MG63 (cell line): ENCODE measurements at places on chromosomes 4 and X. TPM values are rescaled to one million over a fixed set of nuclear protein-coding genes. Genes with fewer than 3 reads are reported as not detected.

DNA sequence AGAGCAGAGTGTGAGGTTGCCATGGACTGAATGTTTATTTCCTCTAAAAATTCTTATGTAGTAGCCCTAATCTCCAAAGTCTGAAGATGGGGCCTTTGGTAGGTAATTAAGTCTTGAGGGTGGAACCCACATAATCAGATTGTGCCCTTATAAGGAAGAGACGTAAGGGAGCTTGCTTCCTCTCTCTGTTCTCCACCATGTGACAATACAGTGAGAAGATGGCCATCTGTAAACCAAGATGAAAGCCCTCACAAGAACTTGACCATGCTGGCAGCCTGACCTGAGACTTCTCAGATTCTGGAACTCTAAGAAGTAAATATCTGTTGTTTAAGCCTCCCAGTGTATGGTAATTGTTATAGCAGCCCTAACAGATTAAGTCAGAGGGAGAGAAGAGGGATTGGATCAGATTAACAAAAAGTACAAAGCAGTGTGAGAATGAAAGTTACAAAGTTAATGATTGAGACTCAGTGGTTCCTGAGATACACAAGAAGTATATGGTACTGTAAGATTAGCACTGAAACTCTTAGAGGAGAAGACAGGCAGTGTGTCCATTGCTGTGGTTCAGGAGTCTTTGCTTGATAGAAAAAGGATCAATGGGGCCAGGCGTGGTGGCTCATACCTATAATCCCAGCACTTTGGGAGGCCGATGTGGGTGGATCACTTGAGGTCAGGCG, 82.5 kb upstream of the GC start:
- no peak for DNase-seq

DNA sequence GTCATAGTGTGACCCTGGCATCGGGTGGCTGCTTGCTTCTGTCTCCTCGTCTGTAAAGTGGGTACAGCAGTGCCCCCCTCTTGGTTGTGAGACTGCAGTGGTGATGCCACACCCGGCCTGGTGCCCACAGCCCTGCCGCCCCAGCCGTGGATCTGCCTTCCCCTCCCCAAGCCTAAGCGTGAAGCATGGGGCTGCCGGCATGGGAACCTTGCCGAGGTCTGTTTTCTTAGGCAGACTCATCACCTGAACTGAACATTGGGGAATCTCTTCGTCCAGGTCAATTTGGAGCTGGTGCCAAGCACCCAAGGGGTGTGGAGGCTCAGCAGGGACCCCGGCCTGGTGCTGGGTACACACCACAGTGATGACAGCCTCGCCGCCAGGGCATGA, 108.4 kb downstream of the PSAPL1 start:
- DNase-seq: no peak

GRCh38 chrX:52504551-52504950, 8.9 kb downstream of the XAGE1A start:
- DNase-seq: no peak

The CCDC110 gene
- total RNA-seq: not detected in 2 replicates
